ENCODE measurements at places on chromosomes 5 and 9. TPM values are rescaled to one million over a fixed set of nuclear protein-coding genes. Genes with fewer than 3 reads are reported as not detected.

Gene ADAMTSL2
- not detected for polyA plus RNA-seq

Gene ELOVL7
- polyA plus RNA-seq = 1.5 TPM

- no peaks in the 10 kb centered on the region for H3K27me3 ChIP-seq
- DNase-seq = no peak
- no peaks in the 10 kb centered on the region for H3K4me1 ChIP-seq
These were observed 188.5 kb upstream of the GRAMD2B start for GRCh38 chr5:126234563-126235195.

- H3K27ac ChIP-seq = no peak overlapping the region
- no peak overlapping the region for H3K4me3 ChIP-seq
- no peak for DNase-seq
These were observed 14.0 kb upstream of the PRKAA1 start for GRCh38 chr5:40812125-40812524.

DNA sequence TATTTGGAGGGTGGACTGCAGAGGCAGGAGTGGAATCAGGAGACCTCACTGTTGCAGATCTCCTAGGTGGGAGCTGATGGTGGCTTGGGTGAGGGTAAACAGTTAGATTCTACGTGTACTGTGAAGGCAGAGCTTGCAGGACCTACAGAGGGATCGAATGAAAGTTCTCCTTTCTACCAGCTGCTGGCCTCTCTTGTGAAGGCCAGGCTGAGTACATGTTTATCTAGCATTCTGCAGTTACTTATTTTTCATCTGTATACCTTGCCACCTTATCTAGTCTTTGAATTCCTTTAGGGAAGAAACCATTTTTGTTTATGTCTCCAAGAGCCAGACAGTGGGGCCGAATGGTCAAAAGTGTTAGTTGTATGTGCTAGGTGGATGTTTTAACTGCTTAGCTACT, 57.6 kb downstream of the PTTG1 start:
- no peaks in the 10 kb centered on the region for H3K4me1 ChIP-seq
- H3K36me3 ChIP-seq = no peaks in the 10 kb centered on the region
- H3K27me3 ChIP-seq = no peaks in the 10 kb centered on the region

- H3K4me1 ChIP-seq = no peaks in the 10 kb centered on the region
- H3K36me3 ChIP-seq = peaks cover 2% of the 10 kb centered on the region
- H3K27ac ChIP-seq = no peak overlapping the region
- H3K27me3 ChIP-seq = no peaks in the 10 kb centered on the region
These were observed 87.6 kb downstream of the ERP44 start for GRCh38 chr9:100011062-100011681.

- no peak overlapping the region for H3K27ac ChIP-seq
- no peaks in the 10 kb centered on the region for H3K27me3 ChIP-seq
- no peak for DNase-seq
- H3K4me3 ChIP-seq = no peak overlapping the region
- H3K36me3 ChIP-seq = no peaks in the 10 kb centered on the region
These were observed 659.8 kb downstream of the TLE4 start for GRCh38 chr9:80231318-80232236.

DNA sequence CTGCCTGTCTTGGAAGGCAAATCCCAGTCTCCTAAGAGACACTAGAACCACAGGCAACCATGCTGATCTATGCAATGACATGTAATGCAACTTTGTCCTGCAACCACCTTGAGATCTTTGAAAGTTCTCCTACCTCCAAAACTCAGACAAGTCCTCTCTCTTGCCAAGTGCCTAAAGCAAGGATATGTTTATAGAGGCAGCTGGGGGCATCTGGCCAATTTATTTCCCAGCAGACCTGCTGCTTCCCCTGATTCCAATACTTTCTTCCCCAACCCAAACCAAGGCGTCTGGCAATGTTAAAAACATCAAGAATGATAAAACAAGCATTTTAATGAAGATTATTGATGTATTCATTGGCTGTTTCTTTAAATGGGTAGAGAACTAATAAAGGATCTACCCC, 138.4 kb downstream of the DOCK8 start:
- no peaks in the 10 kb centered on the region for H3K27me3 ChIP-seq
- H3K4me3 ChIP-seq = no peak overlapping the region
- H3K36me3 ChIP-seq = no peaks in the 10 kb centered on the region
- H3K27ac ChIP-seq = no peak overlapping the region

DNA sequence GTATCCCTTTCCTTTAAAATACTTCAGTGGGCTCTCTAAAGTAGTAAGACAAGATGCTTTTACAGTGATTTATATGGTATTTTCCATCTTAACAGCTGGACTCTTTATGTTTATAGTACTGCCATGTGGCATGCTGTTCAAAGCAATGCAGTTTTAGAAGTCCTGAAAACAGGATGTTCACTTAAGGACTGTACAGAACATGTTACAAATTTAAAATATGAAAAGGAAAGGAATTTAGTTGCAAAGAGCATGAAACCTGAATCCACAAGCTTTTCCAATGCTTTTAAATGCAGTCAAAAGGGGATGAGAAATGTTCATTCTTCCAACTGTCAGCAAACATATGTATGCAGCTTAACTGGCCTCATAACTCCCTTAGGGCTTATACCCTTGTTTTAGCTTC, 580.2 kb downstream of the EFNA5 start:
- H3K4me3 ChIP-seq = no peak overlapping the region
- no peaks in the 10 kb centered on the region for H3K4me1 ChIP-seq
- no peaks in the 10 kb centered on the region for H3K27me3 ChIP-seq
- no peak overlapping the region for H3K27ac ChIP-seq

DNA sequence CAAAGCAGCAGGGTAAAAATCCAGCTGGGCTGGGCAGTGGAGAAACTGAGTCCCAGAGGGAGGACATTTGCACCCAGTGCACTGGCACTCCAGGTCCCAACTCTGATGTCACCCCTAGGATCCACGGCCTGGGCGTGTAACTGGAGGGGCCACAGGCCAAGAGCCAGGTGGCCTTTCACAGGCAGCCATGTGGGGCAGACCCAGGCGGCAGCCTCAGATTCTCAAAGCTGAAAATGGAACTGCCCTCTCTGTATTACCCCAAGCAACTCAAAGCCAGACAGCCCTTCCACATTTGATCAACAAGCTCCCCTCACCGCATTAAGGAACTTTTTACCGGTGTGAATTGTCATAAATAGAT, 46.7 kb downstream of the RASGEF1C start:
- H3K36me3 ChIP-seq = no peaks in the 10 kb centered on the region
- H3K27ac ChIP-seq = no peak overlapping the region
- no peak for DNase-seq
- H3K4me1 ChIP-seq = no peaks in the 10 kb centered on the region
- H3K4me3 ChIP-seq = no peak overlapping the region

Data from aorta (tissue), 5 donors.